ELR (cell line): ENCODE measurements at places on chromosomes 12 and 14.

- no peak for DNase-seq
These were observed 17.9 kb upstream of the RCOR1 start for GRCh38 chr14:102574281-102575159.

GRCh38 chr14:32085845-32086383, 8.8 kb downstream of the ARHGAP5 start:
- no peak for DNase-seq

- DNase-seq: no peak
These were observed 158.9 kb upstream of the AMIGO2 start for GRCh38 chr12:47238669-47239114.

GRCh38 chr14:55347040-55347439, 64.6 kb downstream of the ATG14 start:
- no peak for DNase-seq

DNA sequence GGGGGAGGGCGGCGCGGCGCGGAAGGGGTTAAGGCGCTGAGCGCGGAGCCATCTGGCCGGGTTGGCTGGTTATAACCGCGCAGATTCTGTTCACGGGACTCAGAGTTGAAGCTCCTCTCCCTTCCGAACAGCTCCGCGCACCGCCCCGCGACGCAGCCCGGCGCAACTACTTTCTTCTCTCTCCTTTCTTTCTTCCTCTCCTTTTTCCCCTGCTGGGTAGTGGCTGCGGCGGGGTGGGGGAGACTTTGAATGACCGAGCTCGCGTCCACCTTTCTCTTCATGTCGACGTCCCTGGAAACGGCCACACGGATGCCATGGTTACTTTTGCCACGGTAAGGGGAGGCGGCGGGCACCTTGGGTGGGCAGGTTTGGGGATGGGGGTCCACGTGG, at the start of gene NTF3:
Gene NTF3 (plus strand): TSS at position 98 of the 390 bp plus-strand sequence. CDS start 217 bp downstream, at position 315.
- peak; percentile 60 for DNase-seq

DNA sequence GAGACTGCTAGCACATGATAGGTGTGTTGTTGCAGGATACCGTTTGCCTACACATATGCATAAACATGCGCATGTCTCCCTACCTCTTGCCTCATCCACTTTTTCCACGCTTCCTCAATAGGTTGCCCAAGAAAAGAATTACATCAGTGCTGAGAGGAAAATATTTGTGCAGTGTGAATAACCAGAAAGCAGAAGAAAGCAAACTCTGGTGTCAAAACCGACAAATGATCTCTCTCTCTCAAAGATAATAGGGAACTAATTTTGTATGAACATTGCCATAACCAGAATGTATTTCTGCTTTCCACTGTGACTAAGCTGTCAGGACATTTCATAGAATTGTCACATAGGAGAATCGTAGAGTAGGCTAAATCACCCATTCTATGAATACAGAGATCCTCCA, 1.3 kb downstream of the CLEC7A start:
- no peak for DNase-seq

DNA sequence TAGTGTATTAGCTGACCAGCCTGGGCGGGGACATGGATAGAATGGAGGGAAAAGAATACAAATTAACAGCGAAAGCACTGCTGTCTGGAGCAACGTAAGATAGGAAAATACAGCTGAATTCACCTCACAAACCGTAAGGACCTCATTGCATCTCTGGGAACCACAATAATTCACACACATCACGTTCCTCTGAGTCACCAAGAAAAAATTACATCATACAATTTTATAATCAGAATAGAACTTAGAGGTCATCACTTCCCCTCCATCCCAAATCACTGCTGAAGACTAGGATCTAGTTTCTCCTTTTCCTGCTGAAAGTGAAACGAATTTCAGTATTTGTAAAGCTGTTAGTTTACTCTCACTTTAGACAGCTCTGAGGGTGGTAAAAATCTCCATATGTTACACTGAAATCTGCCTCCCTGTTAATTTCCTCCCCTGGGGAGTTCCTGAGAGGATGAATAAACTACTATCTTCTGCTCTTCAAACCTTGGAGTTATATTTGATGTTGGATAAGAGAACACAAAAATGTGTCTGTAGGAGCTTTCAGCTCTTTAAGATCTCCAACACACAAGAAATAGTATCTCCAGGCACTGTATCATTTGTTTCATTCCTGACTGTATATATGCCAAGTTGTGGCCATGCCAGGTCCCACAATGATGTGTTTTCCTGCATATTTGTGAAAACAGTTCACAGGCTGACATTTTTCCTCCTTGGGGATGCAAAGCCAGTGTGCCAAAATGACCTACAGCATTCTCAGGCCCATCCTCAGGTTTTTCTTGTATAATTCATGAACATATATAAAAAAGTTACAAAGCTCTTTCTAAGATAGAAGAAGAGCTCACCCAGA, 63.8 kb upstream of the SSTR1 start:
- peak; percentile 92 for DNase-seq

DNA sequence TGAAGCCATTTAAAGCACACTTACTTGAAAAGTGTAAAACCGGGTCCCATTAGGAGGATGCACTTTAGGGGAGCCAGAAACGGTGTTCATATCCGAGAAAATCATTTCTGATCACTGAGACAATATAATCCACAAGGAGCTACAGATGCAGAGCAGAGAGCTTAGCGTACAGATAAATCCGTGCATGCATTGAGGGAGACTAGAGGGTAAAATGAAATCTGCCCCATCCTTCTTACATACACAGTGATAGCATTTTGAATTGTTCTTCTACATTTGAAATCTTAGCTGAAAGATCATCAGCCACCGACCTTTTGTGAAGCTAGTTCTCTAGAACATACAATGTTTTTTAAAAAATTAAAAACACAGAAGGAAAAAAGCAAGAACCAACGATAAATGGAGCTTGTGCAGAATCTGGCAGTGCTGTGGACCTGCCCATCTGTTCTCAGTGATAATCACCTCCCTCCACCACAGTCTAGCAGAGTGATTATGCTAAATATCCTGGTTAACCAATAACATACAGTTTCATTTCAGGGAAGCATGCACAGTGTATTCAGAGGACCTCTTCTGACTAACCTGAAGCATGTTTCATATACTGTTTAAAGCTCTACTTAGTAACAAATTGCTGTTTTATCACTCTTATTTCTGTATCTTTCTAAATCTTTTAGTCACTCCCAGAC, 161.1 kb downstream of the PPFIA2 start:
- peak; percentile 1 for DNase-seq

GRCh38 chr14:103001651-103002396, 55.5 kb downstream of the CDC42BPB start:
- DNase-seq: no peak

- peak; percentile 24 for DNase-seq
These were observed 29.0 kb upstream of the SMUG1 start for GRCh38 chr12:54217774-54218241.

GRCh38 chr12:13278249-13278787, 81.8 kb downstream of the EMP1 start:
- DNase-seq: peak; percentile 64

GRCh38 chr12:91877022-91877421, 268.6 kb downstream of the BTG1 start:
- peak; percentile 38 for DNase-seq

GRCh38 chr12:61412201-61412600, 848.0 kb upstream of the USP15 start:
- DNase-seq: no peak

GRCh38 chr14:71688576-71688975, 243.7 kb upstream of the RGS6 start:
- peak; percentile 6 for DNase-seq

- peak; percentile 10 for DNase-seq
These were observed 114.0 kb downstream of the PRMT8 start for GRCh38 chr12:3604748-3605586.

DNA sequence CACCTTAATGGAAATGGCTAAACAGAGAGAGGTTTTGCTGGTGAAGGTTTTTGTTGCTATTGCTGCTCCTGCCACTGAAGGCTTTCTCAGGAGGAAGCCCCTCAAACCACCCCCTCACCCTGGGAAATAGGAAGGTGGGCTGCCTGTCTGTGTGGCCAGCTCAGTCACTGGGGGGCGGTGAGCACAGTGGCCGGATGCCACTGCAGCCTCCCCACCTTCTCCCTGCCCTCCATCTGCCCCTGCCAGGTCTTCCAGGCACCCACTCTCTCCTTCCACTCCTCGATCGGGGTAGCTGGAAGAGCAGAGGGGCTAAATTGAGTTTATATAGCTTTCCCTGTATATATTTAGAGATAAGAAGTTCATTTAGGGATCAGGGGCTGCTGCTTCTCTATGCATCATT, 80.8 kb downstream of the PAPOLA start:
- DNase-seq: no peak

GRCh38 chr12:115485967-115486366, 791.5 kb downstream of the MED13L start:
- no peak for DNase-seq

- DNase-seq: peak; percentile 42
These were observed 275.9 kb downstream of the FBXL14 start for GRCh38 chr12:1318327-1319031.

- DNase-seq: no peak
These were observed 35.5 kb downstream of the TMBIM6 start for GRCh38 chr12:49776858-49777257.

DNA sequence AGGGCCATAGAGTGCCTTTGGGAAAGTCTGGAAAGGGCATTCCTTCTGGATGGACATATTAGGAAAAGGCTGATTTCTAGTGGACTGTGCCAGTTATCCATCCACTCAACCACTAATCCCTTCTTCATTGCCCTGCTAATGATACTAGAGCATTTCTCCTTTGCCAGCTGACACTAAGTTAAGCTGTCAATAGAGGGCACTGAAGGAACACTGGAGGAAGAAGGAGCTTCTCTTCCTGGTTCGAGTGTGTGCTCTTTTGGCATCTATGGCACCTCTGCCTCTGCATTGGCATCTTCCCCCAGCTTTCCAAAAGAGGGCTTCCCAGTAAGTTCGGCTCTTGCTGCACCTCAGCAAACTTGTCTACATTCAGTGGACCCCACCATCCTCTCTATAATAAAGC, 165.4 kb downstream of the DERA start:
- DNase-seq: peak; percentile 48

- peak; percentile 67 for DNase-seq
These were observed at the start of gene CIDEB for GRCh38 chr14:24307575-24308341. CIDEB (minus strand) TSS chr14:24307977; CDS start chr14:24307858, 119 bp downstream.

GRCh38 chr12:14845350-14845750, 2.0 kb upstream of the ART4 start:
- peak; percentile 75 for DNase-seq

DNA sequence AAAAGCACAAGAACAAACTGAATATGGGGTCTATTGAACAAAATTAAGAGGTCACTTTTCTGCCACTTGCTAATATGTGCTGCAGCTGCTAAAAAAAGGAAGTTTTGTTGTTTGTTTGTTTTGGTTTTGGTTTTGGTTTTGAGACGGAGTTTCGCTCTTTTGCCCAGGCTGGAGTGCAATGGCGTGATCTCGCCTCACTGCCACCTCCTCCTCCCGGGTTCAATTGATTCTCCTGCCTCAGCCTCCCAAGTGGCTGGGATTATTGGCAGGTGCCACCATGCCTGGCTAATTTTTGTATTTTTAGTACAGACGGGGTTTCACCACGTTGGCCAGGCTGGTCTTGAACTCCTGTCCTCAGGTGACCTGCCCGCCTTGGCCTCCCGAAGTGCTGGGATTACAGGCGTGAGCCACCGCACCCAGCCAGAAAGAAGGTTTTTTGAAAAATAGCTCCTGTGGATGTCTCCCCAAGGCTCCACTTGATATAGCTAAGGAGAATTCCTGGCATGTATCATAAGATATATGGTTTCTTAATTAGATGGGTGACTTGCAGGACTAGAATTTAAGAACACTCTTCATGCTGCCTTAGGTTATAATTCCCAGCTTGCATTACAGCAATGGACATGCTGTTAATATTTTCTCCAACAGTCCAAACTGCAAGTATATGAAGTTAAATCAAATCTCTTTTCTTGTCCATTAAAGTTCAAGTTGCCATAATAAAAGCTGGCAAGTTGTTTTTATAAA, 237.6 kb upstream of the AMIGO2 start:
- no peak for DNase-seq

GRCh38 chr12:53677800-53678148, 1.9 kb upstream of the ATP5MC2 start:
- DNase-seq: no peak

DNA sequence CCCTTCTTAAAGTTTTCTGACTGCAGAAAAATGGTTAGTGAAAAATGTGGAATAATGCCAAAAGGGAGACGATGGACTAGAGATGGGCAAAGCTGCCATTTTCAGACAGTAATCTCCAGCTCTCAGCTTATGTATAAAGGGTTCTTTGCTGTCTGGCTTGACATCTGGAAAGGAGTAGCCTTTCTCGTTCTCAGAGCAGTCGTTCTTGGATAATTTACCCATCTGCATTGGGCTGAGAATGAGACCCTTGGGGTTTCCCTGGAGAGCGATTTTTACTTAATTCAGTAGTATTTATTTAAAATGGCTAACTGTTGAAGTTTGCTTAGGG, 1.2 kb downstream of the NUDT4 start:
- no peak for DNase-seq

GRCh38 chr12:92434607-92435025, 268.2 kb upstream of the PLEKHG7 start:
- no peak for DNase-seq

GRCh38 chr12:120692524-120693033, 5.6 kb downstream of the MLEC start:
- peak; percentile 37 for DNase-seq

DNA sequence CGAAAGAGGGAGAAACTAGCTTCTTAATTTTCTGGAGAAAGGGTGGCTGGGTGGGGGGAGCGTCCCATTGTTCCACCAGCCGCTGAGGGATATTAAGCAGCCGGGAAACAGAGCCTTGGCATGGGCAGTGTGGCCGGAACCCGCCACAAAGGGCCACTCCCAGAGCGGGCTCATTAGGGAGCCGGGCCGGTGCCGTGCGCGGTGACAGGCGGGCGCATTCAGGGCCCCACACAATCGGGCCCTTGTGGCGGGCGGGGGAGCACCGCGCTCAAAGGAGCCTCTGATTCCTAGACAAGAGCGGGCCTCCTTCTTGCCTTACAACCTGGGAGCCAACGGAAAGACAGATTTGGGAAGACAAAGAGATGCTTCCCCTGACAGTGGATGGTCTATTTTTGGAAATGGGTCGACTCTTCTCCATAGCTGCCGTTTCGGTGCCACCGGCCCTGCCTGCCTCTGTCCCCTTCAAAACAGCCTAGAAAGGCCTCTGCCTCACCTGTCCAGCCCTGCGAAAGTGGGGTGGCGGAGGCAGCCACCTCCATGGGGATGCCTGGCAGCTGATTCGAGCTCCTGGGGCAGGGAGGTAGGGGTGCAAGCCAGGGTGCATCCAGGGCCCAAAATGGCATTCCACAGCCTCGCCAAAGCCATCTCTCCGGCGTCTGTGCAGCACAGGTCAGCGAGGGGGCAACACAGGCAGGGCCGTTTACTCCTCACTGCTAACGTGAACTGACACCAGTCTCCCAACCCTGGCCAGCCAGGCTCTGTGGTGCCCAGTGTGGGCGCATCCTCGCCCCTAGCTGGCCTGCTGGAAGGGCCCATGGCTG, 10.9 kb downstream of the CCDC85C start:
- no peak for DNase-seq

GRCh38 chr12:42742716-42743115, 153.2 kb upstream of the PRICKLE1 start:
- no peak for DNase-seq

DNA sequence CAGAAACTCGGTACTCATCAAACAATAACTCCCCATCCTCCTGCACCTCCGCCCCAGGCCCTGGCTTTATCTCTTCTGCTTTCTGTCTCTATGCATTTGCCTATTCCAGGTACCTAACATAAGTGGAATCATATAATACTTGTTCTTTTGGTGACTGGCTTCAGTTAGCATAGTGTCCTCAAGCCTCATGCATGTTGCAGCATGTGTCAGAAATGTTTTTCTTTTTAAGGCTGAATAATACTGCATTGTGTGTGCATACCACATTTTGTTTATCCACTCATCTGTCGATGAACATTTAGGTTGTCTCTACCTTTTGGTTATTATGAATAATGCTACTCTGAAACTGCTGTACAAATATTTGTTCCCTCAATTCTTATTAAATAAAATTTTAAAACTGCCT, 117.1 kb downstream of the KICS2 start:
- no peak for DNase-seq
